ENCODE measurements at places on chromosomes 13 and 19.
A peak's percentile ranks its signal among the peaks of the same experiment; 100 is the strongest.

DNA sequence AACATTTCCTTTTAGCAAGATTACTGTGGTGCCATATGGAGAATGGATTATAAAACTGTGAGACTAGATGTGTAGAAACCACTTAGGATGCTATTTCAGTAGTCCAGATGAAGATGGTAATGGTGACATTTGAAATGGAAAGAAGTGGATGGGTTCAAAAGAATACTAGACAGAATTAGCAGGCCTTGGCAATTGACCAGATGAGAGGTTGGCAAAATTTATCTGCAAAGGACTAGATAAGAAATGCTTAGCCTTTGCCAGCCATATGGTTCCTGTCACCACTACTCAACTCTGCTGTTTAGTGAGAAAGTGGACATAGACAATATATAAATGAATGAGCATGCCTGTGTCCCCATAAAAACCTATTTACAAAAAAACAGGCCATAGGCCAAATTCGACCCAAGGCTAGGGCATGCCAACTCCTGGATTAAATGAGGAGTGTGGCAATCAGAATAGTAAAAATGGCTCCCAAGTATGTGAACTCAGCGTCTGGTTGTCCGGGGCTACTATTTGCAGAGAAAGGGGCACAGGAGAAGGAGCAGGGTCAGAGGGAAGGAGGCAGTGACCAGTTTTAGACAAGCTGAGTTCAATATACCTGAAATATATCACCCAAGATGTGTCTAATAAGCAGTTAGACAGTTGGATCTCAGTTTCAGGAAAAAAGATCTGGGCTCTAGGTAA, 98.4 kb downstream of the ENOX1 start:
- no peak for DNase-seq

- no peak for DNase-seq
These were observed 368.9 kb downstream of the COG6 start for GRCh38 chr13:40024204-40024966.

DNA sequence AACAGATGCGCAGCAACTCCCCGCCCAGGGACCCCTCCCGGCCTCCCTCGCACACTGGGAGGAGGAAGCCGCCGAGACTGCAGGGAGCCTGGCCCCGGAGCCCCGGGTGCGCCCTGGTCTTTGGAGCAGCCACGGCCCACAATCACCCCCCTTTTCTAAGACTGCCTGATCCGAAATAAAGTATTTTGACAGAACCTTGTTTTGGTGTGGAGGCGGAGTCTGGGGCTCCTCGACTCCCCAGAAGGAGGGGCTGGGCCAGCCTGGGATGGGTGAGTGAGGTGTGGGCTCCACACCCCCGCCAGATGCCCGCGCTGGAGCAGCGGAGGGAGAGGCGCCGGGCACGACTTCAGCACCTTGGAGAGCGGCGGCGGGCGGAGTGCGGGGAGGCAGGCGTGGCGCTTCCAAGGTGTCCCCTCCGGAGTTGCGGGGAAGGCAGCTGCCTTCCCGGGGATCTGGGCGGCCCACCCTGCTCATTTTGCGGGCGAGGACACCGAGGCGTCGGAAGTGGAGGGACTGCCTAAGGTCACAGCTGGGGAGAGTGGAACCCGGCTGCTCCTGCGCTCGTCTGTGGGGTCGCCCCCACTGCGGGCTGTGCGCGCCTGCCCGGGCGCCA, 9.4 kb downstream of the SIRT6 start:
- peak; percentile 33 for DNase-seq

- no peak for DNase-seq
These were observed 29.7 kb downstream of the USPL1 start for GRCh38 chr13:30647420-30647819.

- no peak for DNase-seq
These were observed 36.7 kb downstream of the ZAR1L start for GRCh38 chr13:32278426-32278825.

DNA sequence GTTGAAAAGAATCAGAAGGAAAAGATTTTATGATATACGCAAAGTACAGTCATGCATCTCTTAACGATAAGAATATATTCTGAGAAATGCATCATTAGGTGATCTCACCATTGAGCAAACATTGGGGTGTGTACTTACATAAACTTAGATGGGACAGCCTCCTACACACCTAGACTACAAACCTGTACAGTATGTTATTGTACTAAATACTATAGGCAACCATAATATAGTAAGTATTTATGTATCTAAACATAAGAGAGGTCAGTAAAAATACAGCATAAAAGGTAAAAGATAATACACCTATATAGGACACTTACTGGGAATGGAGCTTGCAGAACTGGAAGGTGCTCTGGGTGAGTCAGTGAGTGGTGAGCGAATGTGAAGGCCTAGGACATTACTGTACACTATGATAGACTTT, 254.6 kb downstream of the SPRY2 start:
- no peak for DNase-seq

GRCh38 chr13:97468331-97468730, 34.4 kb downstream of the RAP2A start:
- DNase-seq: no peak

DNA sequence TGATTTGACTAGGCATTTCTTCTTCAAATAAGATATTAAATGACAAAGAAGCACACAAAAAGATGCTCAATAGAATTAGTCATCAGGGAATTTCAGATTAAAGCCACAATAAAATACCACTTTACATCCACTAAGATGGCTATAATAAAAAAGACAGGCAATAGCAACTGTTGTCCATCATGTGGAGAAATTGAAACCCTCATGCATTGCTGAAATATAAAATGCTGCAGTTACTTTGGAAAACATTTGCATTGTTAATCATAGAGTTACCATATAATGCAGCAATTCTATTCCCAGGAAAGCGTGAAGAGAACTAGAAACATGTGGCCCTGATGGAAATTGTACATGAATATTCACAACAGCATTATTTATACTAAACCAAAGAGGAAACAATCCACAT, 605.5 kb upstream of the SLITRK1 start:
- DNase-seq: no peak

GRCh38 chr13:99600318-99600717, 99.0 kb downstream of the TM9SF2 start:
- no peak for DNase-seq

DNA sequence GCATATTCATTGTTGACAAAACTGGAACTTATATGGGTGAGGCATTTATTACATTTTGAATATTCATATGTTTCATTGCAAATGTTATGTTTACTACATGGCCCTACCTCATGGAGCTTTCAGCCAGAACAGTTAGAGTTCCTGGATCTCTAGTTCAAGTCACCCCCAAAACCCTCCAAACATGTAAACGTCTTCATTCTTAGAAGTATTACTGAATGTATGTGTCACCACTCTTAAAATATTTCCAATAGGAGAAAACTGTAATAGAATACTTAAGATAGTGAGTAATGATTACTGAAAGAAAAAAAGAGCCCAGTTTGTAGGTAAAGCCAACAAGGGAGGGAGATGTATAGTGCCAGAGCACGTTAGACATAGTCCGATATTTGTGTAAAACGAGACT, 23.5 kb downstream of the URI1 start:
- DNase-seq: no peak

DNA sequence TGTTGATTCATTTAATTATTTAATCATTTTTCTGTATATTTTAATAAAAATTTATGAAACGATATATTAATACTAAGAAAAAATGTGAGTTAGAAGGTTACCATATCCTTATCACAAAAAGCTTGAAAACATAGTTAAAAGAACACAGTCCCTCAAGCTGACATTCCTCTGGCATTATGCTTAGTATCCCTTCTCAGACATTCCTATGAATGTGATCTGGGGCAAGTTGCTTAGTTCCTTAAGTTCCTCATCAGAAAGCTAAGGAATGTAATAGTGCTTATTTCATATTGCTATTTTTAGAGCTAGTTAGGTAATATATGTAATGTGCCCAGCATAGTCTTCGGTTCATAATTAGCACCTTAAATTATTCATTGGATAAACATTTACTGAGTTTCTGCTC, 122.8 kb downstream of the MTUS2 start:
- no peak for DNase-seq

Data from CD4-positive, alpha-beta T cell treated with Interferon alpha-2 for 1 hour (primary cell).